ENCODE measurements at places on chromosomes 13 and 19.
A peak's percentile ranks its signal among the peaks of the same experiment; 100 is the strongest.

GRCh38 chr19:18515959-18516358 lies 5.9 kb downstream of the ELL start:
- DNase-seq: no peak

- no peak for DNase-seq
Observed at GRCh38 chr19:4988770-4989251, 19.9 kb downstream of the KDM4B start.

GRCh38 chr19:7871437-7872305 lies 2.5 kb downstream of the PRR36 start:
- DNase-seq: no peak

DNA sequence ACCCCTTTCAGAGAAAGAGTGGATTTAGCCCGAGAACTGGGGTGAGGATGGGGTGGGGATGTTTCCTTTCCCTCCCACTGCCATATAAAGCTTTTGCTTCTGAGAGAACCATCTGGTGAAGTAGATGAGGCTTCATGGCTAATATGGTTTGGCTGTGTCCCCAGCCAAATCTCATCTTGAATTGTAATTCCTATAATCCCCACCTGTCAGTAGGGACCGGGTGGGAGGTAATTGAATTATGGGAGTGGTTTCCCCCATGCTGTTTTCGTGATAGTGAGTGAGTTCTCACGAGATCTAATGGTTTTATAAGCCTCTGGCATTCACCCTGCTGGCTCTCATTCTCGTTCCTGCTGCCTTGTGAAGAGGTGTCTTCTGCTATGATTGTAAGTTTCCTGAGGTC lies 270.9 kb downstream of the LMO7 start:
- DNase-seq: peak; percentile 2

Data from NCI-H446 treated with DMSO at 0.1 percent for 48 hours (cell line).